ENCODE measurements at places on chromosomes 6 and 20.

- no peak for DNase-seq
Measured at GRCh38 chr20:50587291-50587961, 77.2 kb downstream of the PTPN1 start.

DNA sequence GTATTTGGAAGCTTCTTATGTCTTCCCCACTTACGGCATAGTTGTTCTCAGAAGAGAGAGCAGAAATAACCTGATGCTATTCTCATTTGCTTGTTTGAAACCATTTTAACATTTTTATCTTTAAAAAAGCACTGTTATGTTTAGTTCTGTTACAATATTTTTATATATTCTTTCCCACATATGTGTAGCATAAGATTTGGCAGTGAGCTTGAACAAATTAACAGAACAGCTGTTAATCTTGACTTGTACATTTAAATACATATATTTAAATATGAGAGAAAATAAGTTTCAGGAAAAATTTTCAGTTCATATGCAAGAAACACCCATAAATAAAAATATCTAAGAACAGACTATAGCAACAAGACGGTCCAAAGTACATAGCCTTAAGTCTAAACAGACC, 431.7 kb upstream of the IRAK1BP1 start:
- no peak for DNase-seq

DNA sequence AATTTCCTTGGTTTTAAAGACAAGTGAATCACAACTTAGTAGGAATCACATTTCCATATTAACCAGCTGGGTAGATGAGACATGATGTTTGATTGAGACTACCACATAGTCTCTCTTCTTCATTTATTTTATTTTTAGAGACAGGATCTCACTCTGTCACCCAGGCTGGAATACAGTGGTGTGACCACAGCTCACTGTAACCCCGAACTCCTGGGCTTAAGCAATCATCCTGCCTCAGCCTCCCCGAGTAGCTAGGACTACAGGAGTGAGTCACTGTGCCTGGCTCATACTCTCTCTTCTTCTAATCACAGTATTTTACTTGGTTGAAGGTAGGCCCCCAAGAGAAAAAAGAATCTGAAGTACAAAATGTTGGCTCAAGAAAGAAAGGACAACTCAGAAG, 80.2 kb upstream of the ASF1A start:
- DNase-seq, result no peak

- no peak for DNase-seq
Measured at GRCh38 chr6:13427801-13428582, 59.4 kb downstream of the GFOD1 start.

DNA sequence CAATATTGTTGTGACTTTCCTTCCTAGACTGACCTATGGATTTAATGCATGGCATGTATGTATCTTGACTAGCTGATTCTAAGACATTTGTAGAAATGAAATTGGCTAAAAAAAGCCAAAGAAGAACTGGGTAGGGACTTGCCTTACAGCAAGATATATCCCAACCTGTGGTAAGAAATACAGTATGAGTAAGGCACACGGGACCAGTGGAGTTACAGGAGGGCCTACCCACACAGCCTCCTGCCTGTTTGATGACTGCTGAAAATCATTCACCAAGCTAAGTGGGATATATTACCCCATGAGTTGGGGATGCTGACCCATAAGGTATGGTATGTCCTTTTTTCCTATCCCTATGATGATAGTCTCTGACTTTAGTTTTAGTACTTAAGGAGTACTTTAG, 112.2 kb downstream of the INSM1 start:
- DNase-seq, result no peak

GRCh38 chr6:140845701-140846100, 1287.0 kb upstream of the GJE1 start:
- DNase-seq, result no peak

DNA sequence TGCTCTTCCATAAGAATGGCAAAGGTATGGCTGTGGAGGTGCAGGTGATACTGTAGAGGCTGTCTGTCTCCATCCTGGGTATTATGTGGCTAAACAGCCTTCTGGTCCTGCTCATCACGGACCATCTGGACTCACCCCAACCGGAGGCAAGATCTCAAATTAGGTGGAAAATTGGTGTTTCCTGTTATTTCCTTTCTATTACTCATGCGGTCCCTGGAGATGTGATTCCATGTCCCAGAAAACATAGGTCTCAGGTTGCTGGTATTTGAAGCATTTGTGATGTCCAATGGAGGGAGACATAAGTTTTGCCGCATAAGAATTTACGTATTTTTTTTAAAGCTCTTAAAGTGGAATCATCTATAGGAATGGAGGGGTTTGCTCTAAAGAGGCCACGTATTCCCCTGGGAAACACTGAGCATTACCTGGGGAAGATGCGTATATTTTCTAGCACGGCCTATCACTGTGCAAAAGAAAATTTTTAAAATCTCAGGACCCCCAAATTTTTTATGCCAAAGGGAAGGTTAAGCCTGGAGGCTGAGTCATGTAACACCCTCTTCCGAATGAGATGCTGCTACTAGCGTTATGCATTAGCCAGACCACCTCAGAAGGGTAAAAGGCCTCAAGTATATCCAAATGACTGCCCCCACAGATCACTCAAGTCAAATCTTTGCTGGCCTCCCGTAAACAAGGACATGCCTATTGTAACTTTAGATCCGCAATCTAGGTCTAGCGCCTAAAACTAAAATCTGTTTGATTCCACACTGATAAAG, 22.4 kb upstream of the PBOV1 start:
- peak; percentile 99 for DNase-seq

DNA sequence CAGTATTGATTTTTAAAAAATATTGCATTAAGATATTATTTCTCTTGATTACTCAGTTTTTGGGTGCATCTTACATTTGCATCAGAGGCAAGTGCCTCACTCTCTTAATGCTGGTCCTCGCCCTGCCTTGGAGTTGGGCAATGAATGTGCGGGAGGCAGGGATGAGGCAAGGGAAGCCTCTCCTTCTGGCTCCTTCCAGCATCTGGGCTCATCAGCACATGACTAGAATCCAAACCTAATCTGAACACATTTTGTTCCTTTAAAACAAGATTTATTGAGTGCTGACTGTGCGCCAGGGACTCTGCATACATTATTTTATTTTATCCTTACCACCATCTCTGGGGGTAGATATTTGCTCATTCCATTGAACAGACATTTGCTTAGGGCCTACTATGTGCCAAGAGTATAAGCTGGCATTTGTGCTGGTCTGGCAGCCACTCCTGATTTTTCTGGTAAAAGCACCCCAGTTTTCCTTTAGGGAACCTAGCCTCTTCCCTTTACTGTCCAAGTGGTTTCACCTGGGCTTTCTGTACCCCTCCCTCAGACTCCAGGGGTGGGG, 71.9 kb upstream of the ZNFX1 start:
- no peak for DNase-seq
